Right ventricle myocardium superior (tissue), 1 donor: ENCODE measurements at places on chromosomes 2 and 18.

DNA sequence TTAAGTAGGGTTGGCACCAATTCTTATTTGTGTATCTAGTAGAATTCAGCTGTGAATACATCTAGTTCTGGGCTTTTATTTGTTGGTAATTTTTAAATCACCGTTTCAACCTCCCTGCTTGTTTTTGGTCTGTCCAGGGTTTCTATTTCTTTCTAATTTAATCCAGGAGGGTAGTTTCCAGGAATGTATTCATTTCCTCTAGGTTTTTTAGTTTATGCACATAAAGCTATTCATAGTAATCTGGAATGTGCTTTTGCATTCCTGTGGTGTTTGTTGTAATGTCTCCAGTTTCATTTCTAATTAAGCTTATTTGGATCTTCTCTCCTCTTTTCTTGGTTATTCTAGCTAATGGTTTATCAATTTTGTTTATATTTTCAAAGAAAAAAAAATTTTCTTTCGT lies 1361.8 kb upstream of the DDX18 start:
- no peak for DNase-seq

DNA sequence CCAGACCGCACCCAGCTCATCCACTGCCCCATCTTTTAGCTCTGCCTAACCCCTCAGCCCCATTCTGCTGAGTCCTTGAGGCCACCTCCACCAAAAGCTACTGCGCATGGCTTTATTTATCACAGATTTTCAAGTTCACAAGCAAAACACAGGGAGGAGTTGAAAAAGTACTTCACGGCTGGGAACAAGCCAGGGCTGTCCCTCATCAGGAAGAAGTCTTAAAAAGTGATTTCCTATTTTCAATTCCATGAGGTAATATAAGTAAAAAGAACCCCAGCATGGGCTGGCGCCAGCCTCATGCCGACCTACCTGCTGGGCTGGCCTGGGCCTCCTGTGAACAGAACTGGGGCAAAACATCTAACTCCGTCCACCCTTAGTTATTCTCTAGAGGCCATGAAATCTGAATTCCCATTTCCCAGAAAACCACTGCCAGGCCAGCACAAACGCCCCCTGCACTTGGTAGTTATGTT lies 69.0 kb downstream of the POLR1A start:
- peak; percentile 66 for DNase-seq

DNA sequence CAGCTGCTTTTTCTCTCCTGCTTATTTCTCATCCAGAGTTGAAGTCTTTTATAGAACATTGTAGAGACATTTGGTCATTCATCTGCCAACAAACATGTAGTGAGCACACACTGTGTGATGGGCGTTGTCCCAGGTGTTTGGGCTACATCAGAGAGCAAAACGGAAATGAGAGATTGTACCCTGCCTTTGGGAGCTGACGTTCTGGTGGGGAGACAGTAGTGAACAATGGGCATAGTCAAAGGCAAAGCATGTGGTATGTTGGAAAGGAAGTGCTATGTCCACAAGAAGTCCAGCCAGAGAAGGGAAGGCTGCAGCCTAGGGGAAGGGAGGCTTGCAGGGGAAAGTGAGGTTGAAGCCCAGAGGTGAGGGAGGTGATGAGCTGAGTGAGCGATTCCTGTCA lies 78.1 kb downstream of the PIEZO2 start:
- DNase-seq = no peak

- DNase-seq = no peak
These were observed 61.3 kb upstream of the CHMP1B start for GRCh38 chr18:11789716-11790510.

DNA sequence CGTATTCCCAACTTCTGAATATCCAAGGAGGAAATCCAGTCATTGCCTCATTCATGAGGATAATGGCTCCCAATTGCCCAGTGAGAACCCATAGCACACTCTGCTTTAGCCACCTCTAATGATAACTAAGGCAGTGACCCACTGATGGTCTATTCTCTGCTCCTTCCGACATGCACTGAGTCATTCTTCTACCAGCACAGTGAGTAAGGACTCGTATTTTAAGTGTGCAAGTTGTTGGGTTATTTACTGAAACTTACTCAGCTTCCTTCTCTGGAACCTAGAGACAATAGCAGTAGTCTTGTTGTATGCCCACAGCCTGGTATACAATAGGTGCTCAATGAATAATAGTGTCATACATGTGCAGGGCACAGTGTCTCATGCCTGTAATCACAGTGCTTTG lies 81.1 kb upstream of the ZNF397 start:
- no peak for DNase-seq

DNA sequence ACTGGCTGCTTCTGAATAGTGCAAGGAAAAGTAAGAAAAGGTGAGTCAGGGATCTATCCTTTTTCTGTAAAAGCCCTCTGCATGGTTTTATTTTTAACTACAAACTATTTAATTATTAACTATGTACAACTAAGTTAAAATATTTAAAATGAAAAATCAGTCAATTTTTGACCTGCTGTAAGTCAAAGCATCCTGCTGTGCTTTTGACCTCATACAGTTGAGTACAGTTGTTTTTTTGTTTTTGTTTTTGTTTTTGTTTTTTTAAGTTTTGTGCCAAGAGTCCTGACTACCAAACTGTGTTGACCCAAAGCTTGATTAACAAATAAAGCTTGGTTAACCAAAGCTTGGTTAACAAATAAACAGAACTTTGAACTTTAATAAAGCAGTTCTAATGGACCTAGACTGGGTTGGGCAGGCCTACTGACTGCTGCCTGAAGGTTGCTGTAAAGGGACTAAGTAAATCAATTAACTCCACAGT lies at the start of gene ACMSD:
Gene ACMSD (plus strand): TSS at position 474 of the 478 bp plus-strand sequence. CDS start 67 bp downstream, outside the sequence.
- DNase-seq = no peak

DNA sequence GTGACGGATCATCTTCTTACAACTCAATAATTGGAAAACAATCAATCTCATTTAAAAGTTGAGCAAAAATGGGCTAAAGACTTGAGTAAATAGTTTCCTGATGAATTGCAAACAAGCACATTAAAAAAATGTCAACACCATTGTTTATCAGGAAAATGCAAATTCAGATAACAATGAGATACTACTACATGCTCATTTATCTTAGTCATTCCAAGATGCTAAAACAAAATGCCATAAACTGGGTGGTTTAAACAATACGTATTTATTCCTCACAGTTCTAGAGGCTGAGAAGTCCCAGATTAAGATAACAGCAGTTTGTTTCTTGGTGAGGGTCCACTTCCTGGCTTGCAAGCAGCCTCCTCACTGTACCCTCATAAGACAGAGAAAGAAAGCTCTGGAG lies 359.6 kb downstream of the NR4A2 start:
- no peak for DNase-seq

DNA sequence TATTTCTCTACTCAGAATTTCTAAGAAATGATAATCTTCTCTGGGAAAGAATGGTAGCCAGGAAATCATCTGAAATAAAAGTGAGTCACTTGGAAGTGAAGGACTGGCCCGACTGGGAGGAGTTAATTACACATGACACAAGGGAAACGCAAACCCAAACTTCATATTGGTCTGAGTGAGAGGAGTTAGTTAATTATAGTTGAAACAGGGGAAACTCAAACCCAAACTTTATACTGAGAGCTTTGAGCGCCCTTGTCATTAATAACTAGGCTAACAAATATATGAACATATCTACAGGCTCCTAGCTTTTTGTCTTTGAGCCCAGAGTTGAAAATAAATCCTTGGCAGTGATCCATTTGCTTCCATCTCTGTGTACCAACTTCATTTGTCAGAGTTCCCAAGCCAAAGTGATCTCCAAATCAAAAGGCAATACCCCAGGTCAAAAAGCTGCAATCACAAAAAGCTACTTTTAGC lies 187.8 kb upstream of the COL3A1 start:
- DNase-seq = no peak

GRCh38 chr18:63997606-63998005 lies 27.7 kb downstream of the SERPINB8 start:
- no peak for DNase-seq
